ENCODE measurements at places on chromosomes 5 and 9. TPM values are rescaled to one million over a fixed set of nuclear protein-coding genes. Genes with fewer than 3 reads are reported as not detected.

Gene ENTPD2
- 0.51 TPM for total RNA-seq

DNA sequence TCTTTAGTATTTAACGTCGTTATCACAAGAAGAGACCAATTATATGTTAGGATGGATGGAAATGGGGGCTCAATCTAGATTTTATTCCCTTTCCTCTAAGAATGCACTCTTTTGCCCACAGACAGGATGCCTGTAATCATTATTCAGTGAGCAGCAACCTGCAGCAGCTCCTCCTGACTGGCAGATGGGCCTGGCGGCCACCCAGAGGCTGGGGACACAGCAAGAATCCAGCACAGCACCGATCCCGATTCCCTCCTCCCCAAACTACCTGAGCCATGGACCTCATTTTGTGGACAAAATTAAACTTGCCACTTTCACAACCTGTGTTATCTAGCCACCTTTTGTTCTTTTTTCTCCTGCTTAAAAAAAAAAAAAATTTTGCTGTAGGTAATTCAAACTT, 101.0 kb downstream of the USP20 start:
- no peak for DNase-seq

Gene TYRP1
- total RNA-seq = not detected

Gene NRARP
- total RNA-seq = 24.0 TPM

GRCh38 chr5:157030692-157031091, 28.2 kb downstream of the HAVCR1 start:
- DNase-seq = no peak

DNA sequence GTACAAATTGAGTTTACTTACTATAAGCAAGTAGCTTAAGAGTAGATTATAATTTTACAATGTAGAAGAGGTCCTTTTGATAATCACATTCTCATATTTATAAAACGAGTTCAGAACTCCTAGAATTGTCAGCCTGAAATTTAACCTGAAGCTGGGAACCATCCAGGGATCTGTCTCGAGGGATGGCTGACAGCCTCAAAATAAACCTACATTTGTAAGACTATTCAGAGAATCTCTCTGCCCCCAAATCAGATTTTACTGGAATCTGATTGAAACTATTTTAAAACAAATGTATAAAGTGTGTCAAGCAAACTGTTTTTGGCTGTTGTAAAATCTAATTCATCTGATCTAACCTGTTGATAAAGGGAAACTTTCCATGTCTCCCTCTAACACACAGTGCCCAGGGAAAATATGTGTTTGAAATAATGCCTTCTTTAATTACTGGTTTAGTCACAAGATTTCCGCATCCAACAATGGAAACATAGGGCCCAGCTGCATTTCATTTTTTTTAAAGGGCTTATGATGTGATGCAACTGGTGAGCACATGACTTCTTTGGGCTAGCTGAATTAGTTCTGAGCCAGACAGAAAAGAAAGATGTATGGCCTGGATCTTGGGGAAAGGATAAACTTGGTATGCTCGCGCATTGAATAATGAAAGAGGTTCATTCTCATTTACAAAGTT, 30.3 kb downstream of the SLC25A46 start:
- DNase-seq = no peak

Gene TTC39B
- total RNA-seq = 7.8 TPM

- DNase-seq = no peak
These were observed 3.1 kb downstream of the ANXA1 start for GRCh38 chr9:73154722-73155121.

GRCh38 chr5:131230406-131230805, 33.4 kb upstream of the CDC42SE2 start:
- no peak for DNase-seq

Gene ROR2
- total RNA-seq = 23.6 TPM

GRCh38 chr5:89342106-89342876, 459.3 kb upstream of the MEF2C start:
- no peak for DNase-seq

Gene EFNA5
- 16.7 TPM for total RNA-seq

DNA sequence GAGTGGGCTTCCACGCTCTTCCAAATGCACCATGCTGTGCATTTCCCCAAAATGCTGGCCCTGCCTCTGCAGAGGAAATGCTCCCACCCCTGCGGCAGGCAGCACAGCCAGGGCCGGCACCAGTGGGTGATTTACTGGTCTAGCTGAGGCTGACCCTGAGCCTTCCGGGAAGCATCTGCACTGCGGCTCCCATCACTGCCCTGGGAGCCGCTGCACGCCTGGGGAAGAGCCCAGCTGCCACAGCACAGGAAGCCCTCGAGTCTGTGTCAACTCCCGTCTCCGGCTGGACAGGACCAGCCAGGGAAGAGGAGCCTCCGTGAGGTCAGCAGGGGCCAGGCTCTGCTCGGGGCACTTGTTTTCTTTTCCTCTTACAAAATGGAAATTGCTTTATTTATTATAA, 25.1 kb upstream of the EEIG1 start:
- no peak for DNase-seq

DNA sequence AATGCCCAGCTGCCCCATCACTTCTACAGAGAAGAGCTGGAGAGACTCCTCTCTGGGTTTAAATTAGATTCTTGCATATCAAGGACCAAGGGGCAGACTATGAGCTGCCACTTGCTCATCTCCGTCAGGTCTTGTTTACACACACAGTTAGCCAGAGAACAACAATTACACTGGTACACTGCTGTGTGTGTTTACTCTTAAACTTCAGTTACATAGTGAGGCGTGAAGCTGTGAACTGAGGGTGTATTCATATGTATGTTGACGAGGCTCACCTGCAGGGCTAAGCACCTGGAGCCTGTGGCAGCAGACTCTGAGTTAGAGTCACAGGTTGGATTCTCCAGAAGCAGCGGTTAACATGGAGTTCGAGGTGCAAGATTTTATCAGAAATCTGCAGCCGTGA, 155.4 kb upstream of the ANKH start:
- DNase-seq = no peak

DNA sequence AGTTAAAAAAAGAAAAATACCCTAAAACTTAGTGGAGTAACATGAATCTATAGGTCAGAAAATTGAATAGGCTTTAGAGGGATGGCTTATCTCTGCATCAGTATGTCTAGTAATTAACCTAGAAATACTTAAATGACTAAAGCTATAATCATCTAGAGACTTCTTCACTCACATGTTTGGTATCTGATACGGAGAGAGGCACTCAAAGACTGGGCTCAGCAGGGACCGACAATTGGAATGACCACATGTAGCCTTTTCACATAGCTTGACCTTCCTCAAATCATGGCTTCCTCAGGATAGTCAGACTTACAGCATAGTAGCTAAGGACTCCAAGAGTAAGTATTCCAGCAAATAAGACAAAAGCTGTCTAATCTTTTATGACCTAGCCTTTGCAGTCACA, 105.3 kb upstream of the RORB start:
- no peak for DNase-seq

DNA sequence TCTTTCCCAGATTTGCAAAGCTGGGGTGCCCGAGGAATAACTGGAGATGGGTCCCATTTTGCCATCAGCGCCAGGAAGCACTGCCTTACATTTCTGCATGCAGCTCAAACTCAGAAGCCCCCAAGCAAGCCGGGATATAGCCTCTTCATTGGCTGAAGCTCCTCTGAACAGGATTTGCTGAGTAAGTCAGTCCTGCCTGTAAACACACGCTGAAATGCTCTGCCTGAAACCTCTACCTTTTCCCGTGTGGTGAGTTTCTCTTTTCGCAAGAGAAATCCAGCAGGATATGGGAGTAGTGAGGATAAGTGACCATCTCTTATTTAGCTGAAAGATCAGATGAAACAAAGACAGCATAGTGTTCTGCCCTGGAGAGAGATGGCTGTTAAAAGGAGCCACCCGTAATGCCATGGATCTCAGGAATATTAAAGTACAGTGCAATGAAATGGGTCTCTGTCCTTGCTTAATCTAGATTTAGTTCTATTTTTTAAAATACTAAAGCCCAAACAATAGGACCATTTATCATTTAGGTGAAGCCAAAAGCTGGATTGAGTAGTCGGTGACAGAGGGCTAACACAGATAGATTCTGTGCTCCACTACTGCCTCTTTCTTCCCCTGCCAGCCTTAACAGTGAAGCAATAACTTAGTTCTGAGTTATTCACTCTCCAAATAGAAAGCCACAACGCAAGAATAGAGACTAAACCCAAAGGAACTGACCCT, 177.5 kb upstream of the PPP2R2B start:
- DNase-seq = no peak

DNA sequence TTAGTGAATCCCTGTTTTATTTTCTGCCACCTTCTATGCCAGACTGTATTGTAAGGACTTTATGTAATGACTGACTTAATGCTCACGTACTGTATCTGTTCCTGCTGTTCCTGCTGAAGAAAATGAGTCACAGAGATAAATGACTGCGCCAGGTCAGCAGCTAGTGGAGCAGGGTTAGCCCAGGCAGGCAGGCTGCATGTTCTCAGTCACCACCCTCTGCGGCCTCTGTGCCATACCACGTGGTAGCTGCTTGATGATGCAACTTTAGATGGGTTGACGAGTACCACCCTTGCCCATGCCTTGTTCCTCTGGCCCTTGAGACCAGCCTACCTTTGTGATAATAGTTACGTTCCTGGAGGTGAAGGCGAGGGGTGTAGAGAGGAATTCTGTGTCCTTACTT, 161.9 kb downstream of the TRIO start:
- no peak for DNase-seq

DNA sequence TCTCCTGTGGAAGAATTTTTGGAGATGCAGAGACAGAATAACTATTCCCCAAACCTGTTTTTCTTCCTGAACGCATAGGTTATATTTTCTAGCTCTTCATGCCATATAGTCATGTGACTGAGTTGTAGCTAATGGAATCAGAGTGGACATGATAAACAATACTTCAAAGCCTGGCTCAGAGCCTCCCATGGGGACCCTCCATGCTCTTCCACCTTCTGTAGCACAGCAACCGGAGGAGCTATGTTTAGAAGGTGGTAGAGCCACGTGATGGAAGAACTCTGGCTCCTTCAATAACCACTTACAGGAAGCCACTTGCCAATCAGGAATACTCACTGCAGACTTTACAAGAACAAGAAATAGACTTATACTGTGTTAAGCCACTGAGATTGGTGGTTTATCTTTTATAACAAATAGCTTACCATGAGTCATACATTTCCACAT, 39.2 kb downstream of the NADK2 start:
- no peak for DNase-seq

Gene MTRR
- 49.0 TPM for total RNA-seq

GRCh38 chr9:73133022-73133651, 18.5 kb upstream of the ANXA1 start:
- DNase-seq = no peak

GRCh38 chr5:83955916-83956315, 235.3 kb upstream of the HAPLN1 start:
- DNase-seq = no peak

GRCh38 chr9:69173891-69174615, at the start of gene TJP2:
TSS of gene TJP2 (plus strand) at chr9:69174277. CDS start at chr9:69174373, 96 bp downstream.
- peak; percentile 38 for DNase-seq

- no peak for DNase-seq
These were observed 26.2 kb upstream of the ACOT12 start for GRCh38 chr5:81420039-81420667.

DNA sequence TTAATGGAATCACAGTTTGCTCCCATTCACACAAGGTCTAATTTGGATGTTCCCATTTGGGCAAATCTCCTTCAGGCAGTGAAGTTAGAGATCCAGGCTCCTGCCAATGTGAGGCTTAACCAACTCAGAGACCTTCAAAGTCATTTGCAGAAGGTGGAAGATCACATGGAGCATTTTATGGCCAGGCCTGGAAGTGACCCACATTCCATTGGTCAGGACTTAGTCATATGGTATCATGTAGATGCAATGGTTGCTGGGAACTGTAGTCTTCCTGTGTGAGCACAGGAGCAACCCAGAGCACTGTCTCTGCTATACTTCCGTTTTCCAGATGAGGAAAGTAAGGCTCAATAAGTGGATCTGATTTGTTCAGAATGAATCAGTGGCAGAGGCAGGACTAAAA, 292.7 kb upstream of the SMARCA2 start:
- DNase-seq = no peak

- DNase-seq = no peak
These were observed 14.6 kb upstream of the LMX1B start for GRCh38 chr9:126599047-126599650.

Gene THOC3
- 76.3 TPM for total RNA-seq

Gene FBXW5
- 77.3 TPM for total RNA-seq

DNA sequence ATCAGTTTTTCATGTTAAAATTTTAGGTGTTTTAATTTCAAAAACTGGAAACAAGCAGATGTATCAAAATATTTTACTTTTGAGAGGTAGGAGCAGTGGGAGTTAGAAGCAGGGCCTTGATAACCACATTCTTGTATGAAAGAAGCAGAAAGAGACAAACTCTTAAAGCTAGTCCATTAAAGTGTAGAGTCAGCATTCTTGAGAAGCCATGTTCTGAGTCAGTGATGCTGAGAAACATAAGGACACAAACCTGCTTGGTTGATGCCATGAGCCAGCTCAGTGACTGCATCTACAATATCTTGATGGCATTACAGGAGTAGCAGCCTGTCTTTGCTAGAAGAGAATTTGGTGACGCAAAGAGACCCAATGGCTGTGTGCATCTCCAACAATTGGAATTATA, 826.1 kb upstream of the CTNND2 start:
- no peak for DNase-seq

Data from progenitor cell of endocrine pancreas (in vitro differentiated cells).